ENCODE measurements at places on chromosomes 7 and 10.

GRCh38 chr7:158468181-158468580 is 119.4 kb downstream of the PTPRN2 start:
- DNase-seq: no peak

- DNase-seq: no peak
Observed at GRCh38 chr10:26527018-26527417, 88.9 kb downstream of the APBB1IP start.

DNA sequence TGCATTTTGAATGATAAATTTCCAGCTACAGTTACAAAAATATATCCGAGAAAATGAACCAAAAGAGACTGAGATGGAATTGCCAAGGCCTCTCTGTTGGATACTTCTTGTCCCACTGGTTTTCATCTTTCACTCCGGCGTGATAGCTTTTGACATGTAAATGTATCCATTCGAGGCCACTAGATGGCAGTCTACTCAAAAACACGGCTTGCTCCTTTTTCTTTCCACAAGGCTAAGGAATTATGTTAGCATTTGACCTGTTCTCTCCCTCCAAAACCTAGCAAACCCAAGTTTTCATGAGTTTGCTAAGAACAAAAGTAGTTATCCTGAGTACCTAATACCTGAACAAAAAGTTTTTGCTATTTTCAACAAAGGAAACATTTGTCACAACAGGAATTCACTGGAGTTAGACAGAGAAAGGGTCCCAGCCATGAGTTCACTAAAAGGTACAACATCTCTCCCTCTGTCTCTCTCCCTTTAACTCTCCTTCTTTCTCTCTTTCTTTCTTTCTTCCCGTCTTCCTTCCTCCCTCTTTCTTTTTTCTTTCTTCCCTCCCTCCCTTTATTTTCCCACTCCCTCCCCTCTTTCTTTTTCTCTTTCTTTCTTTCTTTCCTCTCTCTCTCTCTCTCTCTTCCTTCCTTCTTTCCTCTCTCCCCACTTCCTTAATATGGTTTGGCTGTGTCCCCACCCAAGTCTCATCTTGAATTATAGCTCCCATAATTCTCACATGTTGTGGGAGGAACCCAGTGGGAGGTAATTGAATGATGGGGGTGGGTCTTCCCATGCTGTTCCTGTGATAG is 207.9 kb upstream of the MYO3A start:
- DNase-seq: no peak

DNA sequence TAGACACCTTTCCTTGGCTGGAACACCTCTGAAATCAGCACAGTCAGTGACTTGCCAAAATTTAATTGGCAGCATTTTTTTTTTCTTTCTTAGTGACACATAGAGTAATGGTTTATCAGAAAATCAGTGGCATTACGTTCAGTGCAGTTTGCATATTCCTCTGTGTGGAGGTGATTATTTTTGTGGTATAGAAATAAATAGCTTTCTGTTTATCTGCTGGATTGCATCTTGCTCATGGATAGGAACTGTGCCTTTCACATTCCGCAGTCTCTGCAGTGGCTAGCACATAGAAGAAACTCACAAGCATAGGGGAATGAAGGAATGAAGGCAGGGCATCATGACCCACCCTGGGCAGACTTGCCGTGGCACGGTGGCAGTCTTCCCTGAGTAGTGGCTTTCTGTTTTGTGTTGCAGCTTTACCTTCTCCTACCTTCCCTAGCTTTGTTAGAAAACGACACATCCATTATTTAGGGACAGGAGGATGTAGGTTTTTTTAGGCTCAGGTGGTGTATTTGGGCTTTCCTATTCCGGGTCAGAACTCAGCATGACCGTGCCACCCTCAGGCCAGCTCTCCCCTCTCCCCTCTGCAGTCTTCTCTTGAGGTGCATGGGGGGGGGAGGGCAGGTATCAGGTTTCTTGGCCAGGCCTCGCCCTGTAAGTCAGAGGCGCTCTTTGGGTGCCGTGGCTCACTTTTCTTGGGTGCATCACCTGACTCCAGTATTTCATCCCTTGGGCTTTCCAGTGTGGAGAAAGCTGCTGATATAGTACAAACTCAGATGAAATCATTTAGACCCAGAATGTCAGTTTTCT is 112.5 kb upstream of the GJD4 start:
- DNase-seq: no peak

DNA sequence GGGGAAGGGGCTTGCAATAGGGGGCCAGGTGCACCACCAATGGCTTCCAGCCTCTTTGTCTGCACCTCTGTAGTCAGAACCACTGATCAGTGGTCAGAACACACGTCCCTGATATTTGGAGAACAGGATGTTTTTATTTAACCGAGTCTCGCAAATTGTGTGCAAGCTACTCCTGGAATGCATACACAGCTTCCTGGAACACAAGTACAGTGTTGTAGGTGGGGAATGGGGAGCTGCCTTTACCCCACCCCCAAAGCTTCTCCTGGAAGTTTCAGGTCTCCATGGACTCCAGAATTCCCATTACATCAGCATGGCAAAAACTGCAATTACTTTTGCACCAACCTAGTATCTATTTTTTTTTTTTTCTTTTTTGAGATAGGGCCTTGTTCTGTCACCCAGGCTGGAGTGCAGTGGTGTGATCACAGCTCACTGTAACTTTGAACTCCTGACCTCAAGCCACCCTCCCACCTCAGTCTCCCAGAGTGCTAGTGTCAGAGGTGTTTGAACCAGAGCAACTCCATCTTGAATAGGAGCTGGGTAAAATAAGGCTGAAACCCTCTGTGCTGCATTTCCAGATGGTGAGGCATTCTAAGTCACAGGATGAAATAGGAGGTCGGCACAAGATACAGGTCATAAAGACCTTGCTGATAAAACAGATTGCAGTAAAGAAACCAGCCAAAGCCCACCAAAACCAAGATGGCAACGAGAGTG is 374.0 kb downstream of the CALN1 start:
- DNase-seq: no peak

DNA sequence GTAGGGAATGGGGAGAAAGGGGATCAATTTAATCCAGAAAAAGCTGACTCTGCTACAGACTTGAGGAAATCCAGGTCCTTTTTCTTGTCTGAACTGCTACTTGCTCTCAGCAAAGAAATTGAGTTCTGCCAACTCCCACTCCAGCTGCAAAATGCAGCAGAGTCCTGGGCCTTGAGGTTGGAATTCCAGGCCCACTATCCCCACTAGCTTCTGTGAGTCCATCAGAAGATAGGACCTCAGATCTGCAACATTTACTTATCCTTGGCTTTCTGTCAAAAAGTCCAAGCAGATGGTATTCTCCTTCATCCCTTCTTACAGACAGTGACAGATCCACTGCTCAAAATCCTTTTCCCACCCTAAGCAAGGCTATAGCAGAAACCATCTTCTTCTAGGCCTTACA is 219.2 kb downstream of the ARHGAP12 start:
- no peak for DNase-seq

DNA sequence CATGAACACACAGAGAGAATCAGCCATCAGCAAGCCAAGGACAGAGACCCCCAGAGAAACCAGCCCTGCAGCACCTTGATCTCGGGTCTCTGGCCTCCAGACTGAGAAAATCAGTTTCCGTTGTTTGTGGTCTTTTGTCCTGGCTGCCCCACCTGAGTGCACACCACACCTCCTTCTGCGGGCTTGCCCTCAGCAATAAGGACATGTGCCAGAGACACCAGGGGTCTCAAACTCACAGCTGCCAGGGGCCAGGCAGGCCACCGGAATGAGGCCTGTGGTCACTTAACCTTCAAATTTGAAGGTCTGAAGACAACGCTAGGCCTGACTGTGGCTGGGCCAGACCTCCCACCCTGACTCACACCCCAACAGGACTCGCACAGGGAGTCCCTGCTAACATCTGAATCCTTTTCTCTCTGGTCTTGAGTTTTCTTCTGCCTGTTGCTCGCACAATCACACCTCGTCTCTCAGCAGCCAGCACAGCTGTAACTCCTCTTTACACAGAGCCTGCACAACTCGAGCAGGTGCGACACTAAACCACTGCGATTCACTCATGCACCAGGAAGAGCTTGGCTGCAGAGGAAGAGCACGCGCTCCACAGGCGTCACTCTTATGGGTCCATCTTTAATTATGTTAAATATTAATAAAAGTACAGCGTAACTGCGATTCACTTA is 86.2 kb downstream of the CHST15 start:
- no peak for DNase-seq

DNA sequence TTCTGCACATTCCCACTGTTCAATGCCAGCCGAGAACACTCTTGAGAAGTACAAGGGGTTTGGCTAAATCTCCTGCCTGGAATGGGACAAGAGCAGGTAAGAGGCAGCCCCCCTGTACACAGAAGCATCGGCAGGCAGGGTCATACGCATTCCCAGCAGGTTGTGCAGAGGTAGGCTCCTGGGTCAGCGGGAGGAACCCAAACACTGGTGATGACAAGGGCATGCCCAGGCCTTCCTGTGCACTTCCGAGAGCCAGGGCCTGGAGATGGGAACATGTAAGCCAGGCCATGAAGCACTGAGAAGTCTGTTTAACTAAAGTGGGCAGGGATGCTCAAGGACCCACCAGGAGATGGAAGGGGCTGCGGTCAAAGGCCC is 130.3 kb upstream of the CHST15 start:
- DNase-seq: no peak

- no peak for DNase-seq
Observed at GRCh38 chr10:123165445-123166072, 11.4 kb downstream of the BUB3 start.

- DNase-seq: peak; percentile 6
Observed at GRCh38 chr10:71285180-71285545, 33.9 kb upstream of the SLC29A3 start.

GRCh38 chr7:143477501-143478150 is at the start of gene TAS2R41:
Gene TAS2R41, plus strand, starts transcription at chr7:143477873. Its CDS starts 0 bp downstream, at chr7:143477873.
- no peak for DNase-seq

DNA sequence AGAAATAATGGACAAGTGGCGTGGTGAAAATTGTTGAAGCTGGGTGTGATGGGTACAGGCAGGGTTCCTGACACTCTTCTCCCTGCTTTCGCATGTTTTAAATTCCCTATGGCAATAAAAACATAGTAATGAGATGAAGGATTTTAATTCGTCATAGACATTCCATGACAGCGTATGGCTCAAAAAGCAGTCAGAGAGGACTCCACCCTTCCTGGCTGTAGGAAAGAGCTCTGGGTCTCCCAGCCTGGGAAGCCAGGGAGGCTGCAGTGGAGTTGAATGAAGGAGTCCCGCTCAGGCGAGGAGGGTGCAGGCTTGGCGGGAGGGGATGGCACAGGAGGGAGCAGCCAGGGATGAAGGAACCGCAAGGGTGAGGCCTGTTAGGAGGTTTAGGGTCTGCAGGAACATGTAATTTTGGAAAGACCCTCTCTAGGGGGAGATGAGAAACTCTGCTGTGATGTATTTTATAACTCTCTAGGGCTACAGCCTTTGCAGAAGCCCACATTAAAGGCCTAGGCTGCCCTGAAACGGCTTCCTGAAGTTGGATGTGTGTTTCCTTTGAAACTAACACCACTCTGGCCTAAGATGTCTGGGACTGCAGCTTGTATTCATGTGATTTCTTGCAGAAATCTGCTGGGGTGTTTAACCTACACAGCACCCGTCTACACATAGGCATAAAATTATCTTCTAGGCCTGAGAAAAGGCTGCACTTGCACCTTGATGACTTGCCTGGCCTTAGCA is 7.6 kb upstream of the LARP4B start:
- DNase-seq: no peak

DNA sequence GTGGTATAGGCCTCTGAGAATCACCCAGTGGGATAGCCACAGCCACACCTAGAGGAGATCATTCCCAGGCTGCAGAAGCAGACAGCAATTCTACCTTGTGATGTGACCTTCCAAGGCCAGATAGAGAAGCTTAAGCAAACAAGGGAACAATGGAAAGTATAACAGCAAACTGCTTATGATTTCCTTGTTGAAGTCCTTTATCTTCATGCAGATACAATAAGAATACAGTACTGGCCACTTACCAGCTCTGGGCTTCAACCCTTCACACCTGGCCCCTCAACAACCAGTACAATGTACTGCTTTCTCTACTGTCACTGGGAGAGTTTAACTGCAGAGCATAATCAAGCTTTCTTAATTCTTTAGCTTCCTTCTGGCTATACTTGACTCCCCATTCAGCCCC is 22.6 kb upstream of the DDX50 start:
- DNase-seq: no peak

DNA sequence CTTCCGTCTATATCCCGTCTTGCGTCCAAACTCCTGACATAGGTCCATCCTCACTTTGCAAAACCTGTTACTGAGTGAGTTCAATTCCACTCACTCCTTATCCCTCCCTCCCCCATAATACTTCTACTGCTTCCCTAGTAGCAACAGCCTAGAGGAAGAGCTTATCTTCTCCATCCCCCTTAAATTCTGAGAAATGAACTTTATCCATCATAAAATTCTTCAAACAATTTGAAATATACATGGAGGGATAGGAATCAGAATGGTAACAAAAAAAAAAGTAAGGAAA is 27.6 kb downstream of the SEMA3C start:
- DNase-seq: no peak

GRCh38 chr7:139587535-139587934 is 64.0 kb downstream of the CLEC2L start:
- DNase-seq: no peak

DNA sequence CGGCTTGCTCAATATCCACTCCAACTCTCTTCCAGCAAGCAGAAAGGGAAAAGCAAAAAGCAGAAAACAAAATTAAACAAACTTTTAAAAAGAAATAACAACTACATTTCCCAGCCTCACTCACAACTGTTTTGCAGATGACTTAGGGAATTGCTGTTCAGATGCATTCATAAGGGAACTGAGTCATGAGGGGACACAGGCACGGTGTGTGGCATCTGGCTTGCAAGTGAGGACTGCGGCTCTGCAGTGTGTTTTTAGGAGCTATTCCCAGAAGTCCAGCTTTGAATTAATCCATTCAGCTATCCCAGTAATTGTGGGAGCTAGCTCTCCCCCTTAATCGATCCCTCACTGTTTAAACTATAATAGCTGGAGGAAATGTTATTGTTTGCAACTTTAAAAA is 30.3 kb downstream of the PTN start:
- DNase-seq: no peak

DNA sequence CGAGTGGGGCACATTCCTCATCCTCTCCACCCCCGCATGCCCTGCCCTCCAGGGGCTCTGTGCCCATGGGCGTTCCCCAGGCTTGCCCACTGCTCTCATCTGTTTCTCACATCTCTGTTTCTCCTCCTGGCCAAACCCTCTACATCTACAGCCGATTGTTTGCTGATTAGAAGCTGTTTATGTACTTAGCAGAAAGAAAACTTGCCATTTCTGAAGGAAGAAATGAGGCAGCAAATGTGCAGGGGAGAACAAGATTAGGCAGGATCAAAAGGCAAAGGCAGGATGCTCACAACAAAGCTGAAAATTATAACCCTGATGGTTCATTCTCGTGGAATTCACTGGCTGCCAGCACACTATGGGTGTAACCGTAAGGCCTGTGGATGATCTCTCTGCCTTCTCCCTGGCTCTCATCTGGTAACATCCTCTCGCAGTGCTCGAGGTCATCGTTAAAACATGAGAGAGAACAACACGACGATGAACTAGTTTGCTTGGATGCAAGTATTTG is 111.6 kb upstream of the KLF14 start:
- no peak for DNase-seq

DNA sequence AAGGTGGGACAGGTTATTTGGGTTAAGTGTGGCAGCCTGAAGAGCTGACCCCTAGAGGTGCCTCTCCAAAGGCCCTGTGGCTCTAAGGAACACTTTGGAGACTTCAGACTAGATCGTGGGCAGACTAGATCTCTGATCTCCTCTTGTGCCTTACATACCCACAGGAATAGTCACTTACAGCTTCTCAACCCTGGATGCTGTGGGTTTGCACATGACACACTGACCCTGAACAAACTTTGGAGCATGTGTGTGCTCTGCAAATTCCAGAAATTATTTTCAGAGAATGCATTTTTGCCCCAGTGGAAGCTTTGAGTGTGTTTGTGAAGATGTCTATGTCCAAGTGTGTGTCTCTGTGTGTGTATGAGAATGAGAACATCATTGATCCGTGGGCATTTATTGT is 119.6 kb downstream of the EMX2 start:
- DNase-seq: no peak
